Upper lobe of left lung (tissue), 6 donors: ENCODE measurements at places on chromosomes 5 and 9. TPM values are rescaled to one million over a fixed set of nuclear protein-coding genes. Genes with fewer than 3 reads are reported as not detected.

Gene FAT2
- total RNA-seq = under 0.01 TPM

Gene IL3
- not detected for total RNA-seq

- no peak for DNase-seq
- no peaks in the 10 kb centered on the region for H3K36me3 ChIP-seq
- H3K4me1 ChIP-seq = no peaks in the 10 kb centered on the region
- no peak overlapping the region for H3K27ac ChIP-seq
These were observed 91.6 kb downstream of the ZNF462 start for GRCh38 chr9:106954558-106954957.

Gene GBGT1
- total RNA-seq = 71.2 TPM

Gene MYMK
- not detected for total RNA-seq

Gene STK32A
- 8.4 TPM for total RNA-seq

DNA sequence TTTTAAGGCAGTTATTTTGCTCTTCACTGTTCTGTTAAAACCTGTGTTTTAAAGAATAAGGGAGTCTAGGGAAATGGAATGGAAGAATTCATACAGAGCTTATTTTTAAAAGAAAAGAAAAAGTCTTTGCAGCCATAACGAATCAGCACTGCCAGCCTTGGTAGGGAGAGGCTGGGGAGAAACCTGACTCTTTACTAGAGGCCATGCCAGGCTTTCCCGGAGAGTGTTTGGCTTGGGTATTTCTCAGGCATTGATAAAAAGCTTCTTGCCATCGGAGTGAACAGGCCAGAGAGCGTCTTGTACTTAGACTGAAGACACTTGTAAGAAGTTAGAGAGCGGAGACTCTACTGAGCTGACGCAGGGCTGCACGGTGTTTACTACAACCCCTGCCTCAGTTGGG, 72.7 kb upstream of the NFIL3 start:
- H3K27ac ChIP-seq = no peak overlapping the region
- no peak overlapping the region for H3K4me3 ChIP-seq
- DNase-seq = no peak

Gene CCDC187
- 20.4 TPM for total RNA-seq

GRCh38 chr5:31743678-31744077, 104.7 kb downstream of the PDZD2 start:
- no peak overlapping the region for H3K4me3 ChIP-seq
- peaks cover 7% of the 10 kb centered on the region for H3K4me1 ChIP-seq
- DNase-seq = no peak
- H3K36me3 ChIP-seq = no peaks in the 10 kb centered on the region
- H3K27ac ChIP-seq = no peak overlapping the region
- no peaks in the 10 kb centered on the region for H3K27me3 ChIP-seq

DNA sequence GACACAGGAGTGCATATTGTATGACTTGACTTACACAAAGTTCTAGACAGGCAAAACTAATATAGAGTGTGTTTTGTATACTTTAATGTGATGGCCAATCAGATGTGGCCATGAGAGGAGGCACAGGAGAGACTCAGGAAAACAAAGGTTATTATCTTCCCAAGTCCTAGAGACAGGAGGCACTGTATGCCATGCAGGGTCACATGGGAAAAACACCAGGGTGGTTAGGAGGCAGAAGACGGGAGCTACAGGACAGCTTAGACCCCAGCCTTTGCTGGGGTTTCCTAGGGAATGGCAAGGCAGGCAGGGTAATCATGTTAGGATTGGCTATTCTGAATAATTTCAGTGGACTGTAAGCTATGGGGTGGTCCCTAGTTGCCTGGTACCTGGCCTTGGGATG, 16.2 kb downstream of the TRPM3 start:
- H3K4me1 ChIP-seq = no peaks in the 10 kb centered on the region
- H3K27me3 ChIP-seq = no peaks in the 10 kb centered on the region

- no peak overlapping the region for H3K4me3 ChIP-seq
- no peaks in the 10 kb centered on the region for H3K36me3 ChIP-seq
- no peaks in the 10 kb centered on the region for H3K4me1 ChIP-seq
- H3K27ac ChIP-seq = no peak overlapping the region
- DNase-seq = no peak
These were observed 149.7 kb upstream of the GRIA1 start for GRCh38 chr5:153340738-153341137.

Gene SPINK1
- not detected for total RNA-seq

Gene CDH10
- 0.49 TPM for total RNA-seq

DNA sequence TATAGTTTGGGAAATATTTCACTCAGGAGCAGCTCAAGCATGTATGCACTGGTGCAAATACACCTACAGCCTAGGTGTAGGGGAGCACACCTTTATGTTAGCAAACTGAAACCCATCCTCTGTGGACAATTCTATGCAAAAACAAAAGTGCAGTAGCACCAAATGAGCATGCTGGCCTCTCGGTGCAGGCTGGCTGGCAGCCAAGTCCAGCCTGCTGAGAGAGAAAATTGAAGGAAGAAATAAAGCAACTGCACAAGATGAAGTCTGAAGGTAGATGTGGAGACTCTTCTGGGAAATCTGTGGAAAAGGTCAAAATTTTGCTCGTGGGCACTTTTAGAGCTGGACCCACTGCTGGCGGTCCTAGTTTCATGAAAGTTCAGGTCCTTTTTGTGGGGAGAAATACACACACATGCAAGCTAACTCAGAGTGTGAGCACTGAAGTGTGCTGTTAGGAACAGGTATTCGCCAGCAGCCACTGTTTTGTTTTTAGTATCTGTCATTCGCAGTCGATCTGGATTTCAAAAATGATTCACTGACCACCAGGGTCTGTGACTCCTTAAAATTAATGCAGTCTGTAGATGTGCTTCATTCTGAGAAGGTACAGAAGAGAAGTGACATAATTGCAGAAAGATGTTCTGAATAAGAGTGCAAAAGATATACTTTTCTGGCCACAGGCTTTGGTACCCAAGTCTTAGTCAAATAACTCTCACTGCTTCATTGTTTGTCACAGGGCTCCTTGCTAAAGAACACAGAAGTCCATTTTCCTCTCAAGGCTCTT, 281.7 kb downstream of the PARP8 start:
- no peak overlapping the region for H3K27ac ChIP-seq
- no peak for DNase-seq
- H3K4me3 ChIP-seq = no peak overlapping the region
- H3K4me1 ChIP-seq = no peaks in the 10 kb centered on the region
- H3K36me3 ChIP-seq = no peaks in the 10 kb centered on the region
- no peaks in the 10 kb centered on the region for H3K27me3 ChIP-seq

GRCh38 chr9:2599896-2600295, 21.7 kb upstream of the VLDLR start:
- no peaks in the 10 kb centered on the region for H3K36me3 ChIP-seq
- peaks cover 3% of the 10 kb centered on the region for H3K4me1 ChIP-seq
- no peak overlapping the region for H3K4me3 ChIP-seq
- no peaks in the 10 kb centered on the region for H3K27me3 ChIP-seq
- no peak overlapping the region for H3K27ac ChIP-seq

DNA sequence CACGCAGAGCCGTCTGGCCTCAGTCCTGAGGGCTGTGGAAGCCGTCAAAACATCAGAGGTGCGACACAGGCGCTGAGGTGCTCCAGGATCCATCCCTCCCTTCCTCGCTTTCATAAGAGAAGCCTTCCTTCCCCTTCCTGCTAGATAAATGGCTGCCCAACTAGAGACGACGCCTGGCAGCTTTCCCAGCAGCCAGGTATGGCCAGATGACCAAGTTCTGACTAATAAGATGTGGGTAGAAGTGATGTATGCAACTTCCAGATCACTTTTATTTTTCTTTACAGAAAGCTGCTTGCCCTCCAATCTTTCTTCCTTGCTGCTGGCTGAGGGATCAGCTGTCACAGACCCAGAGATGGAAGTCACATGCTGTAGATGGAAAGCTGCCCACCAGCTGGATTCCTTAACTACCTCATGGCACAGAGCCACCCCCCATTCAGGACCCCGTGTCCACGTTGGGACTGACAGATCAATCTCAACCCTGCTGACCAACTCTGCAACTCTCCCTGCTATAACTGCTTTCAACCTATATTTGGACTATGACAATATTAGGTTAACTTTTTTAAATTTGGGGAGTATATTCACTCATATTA, 8.8 kb downstream of the MAPK9 start:
- no peak overlapping the region for H3K4me3 ChIP-seq
- no peaks in the 10 kb centered on the region for H3K27me3 ChIP-seq
- no peaks in the 10 kb centered on the region for H3K4me1 ChIP-seq
- H3K27ac ChIP-seq = no peak overlapping the region

- H3K4me3 ChIP-seq = no peak overlapping the region
- no peaks in the 10 kb centered on the region for H3K27me3 ChIP-seq
- DNase-seq = no peak
- H3K4me1 ChIP-seq = peaks cover 17% of the 10 kb centered on the region
These were observed 166.5 kb downstream of the RMI1 start for GRCh38 chr9:84146893-84147710.

Gene GABRB2
- 1.5 TPM for total RNA-seq

Gene PCDHB12
- 3.2 TPM for total RNA-seq

GRCh38 chr9:34675048-34675714, 12.7 kb upstream of the CCL27 start:
- no peaks in the 10 kb centered on the region for H3K4me1 ChIP-seq
- no peak overlapping the region for H3K27ac ChIP-seq
- DNase-seq = no peak
- no peaks in the 10 kb centered on the region for H3K36me3 ChIP-seq

DNA sequence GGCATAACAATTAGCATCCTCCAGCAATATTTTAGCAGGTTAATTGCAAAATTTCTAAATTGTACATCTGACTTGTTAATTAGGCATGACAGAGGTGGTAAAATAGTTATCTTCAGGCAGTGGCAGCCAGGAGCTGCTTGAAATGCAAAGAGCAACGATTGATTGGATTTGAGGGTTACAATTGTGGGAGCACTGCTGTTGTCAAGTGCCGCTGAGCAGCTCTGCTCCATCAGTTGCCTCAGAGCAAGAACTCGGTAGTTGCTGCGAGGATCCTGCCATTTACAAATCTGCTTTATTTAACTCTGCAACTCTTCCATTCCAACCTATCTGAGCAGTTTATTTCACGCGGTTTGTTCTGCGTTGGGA, 12.6 kb downstream of the PBX3 start:
- peaks cover 10% of the 10 kb centered on the region for H3K4me1 ChIP-seq
- no peak for DNase-seq
- no peak overlapping the region for H3K27ac ChIP-seq
- no peaks in the 10 kb centered on the region for H3K27me3 ChIP-seq
- H3K36me3 ChIP-seq = no peaks in the 10 kb centered on the region
- no peak overlapping the region for H3K4me3 ChIP-seq
